ENCODE measurements at places on chromosomes 6 and 20.

- no peak for DNase-seq
These were observed 211.0 kb upstream of the ARG1 start for GRCh38 chr6:131362070-131362469.

- DNase-seq, result no peak
These were observed 49.1 kb downstream of the SYTL3 start for GRCh38 chr6:158698931-158699330.

DNA sequence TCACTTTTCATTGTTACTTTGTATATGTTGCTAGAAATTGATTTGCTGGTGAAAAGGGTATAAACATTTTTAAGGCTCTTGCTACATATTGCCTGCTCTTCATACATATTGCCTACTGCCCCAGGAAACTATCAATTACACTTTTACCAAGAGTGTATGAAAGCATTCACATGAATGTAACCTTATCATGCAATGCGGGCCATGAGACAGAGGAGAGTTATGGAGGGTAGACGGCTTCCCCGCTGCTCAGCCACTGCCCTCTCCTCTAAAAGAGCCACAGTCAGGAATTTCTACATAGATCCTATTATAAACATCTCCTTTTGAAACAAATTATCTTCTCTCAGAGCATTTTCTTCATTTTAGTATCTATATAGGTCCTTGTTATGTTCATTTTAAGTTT is 264.4 kb downstream of the ESR1 start:
- DNase-seq, result no peak

GRCh38 chr6:37047689-37048402 is 42.4 kb downstream of the FGD2 start:
- no peak for DNase-seq

DNA sequence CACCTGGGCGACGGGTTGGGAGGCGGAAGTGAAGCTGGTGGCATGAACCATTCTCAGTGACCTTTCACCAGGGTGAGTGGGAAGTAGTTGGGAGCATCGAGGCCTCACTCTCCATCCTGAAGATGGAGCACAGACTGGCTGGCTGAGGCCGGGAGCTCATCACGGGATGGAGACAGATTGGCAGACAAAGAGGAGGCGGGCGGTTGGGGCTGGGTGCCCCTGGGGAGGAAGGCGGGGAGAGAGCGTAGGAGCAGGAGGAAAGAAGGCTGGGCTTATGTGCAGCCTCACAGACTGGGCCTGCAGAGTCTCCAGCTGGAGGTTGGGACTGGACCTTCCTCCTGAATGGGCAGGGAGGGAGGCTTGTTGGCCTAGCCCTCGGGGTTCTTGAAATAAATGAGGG is 44.2 kb upstream of the SCRT2 start:
- no peak for DNase-seq

DNA sequence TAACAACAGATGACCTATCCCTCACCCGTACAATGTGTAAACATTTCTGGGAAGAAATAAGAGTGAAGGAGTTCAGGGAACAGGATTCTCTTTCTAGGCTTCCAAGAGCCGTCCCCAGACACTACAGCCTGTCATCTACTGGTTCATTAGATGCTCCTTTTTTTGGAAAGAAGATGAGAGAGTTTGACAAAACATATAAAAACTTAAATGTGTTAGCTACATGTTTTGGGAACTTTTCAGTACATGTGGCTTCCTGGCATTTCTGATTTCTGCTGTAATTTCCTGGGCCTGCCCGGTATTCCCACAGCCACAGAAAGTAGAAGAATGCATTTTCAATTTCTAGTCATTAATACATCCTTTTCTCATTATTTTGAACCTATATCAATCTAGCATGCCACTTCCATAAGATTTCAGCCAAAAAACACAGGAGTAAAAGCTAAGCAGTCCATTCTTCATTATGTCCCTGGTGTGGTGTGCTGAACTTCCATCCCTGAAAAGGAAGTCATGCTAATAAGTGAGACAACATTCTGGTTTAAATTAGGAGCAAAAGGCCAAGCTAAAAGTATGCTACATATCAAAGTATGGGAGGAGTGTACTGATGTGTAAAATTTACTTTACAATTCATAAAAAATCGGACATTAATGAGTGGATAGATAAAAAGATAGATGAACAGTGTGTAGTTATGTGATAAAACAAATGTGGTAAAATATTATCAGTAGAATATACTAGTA is 198.2 kb downstream of the WDR27 start:
- no peak for DNase-seq

- DNase-seq, result no peak
These were observed 4.9 kb upstream of the FKBP1A start for GRCh38 chr20:1397710-1398109.

DNA sequence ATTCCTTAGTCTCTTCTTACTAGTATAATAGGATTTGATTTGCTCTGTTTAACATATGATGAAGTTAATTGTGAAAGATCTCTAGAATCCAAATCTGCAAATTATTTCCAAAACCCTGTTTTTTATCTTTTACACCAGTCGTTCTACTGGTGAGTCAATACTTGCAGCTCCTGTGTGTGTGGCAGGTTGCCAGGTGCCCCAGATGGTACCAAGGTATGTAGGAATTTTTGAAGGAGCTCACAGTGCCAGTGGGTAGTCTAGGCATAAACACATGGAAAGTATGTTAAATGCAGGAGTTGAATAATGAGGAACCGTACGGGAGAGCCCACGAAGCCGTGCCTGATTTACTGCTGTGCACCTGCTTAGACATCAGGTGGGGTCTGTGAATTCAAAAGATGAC is 192.2 kb downstream of the FARS2 start:
- DNase-seq, result no peak

DNA sequence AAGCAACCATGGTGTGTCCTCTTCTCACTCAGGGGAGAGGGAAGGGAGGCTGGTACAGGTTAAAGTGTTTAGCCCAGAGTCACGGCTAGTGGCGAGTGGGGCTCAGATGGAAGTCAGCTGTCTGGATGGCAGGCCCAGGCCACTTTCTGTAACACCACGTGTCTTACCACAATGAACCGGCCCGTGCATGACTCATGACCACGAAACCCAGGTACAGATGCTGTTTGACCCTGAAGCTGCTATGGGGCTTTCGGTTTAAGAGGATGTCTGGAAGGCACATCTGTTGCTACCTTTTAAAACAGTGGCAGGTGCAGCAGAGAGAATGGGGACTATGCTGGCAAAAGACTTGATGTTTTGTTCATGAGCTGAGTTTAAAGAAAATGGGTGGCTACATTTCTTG is 36.5 kb upstream of the MPC1 start:
- no peak for DNase-seq
